ENCODE measurements at places on chromosomes 3 and 15. TPM values are rescaled to one million over a fixed set of nuclear protein-coding genes. Genes with fewer than 3 reads are reported as not detected.

DNA sequence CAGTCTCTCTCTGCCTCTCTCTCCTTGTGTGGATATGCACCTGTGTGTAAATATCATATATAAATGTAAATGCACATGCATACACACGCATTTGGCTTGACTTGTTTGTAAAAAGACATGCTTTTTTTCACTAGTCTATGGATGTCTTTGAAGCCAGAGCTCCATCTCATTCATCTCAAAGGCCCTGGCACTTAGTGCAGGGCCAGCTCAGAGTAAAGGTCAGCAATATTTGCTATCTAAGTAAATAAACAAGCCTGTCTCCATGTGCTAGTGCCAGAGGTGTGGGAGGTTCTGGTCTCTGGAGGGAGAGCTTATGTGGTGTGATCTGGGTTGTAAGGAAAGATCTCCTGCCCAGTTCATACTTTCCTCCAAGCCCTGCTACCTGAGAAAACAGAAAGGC is 5.6 kb downstream of the CLSTN2 start:
- no peak overlapping the region for H3K27ac ChIP-seq
- H3K4me3 ChIP-seq: no peak overlapping the region
- no peak for DNase-seq
- H3K4me1 ChIP-seq: peaks cover 8% of the 10 kb centered on the region
- H3K36me3 ChIP-seq: no peaks in the 10 kb centered on the region
- peaks cover 24% of the 10 kb centered on the region for H3K27me3 ChIP-seq

DNA sequence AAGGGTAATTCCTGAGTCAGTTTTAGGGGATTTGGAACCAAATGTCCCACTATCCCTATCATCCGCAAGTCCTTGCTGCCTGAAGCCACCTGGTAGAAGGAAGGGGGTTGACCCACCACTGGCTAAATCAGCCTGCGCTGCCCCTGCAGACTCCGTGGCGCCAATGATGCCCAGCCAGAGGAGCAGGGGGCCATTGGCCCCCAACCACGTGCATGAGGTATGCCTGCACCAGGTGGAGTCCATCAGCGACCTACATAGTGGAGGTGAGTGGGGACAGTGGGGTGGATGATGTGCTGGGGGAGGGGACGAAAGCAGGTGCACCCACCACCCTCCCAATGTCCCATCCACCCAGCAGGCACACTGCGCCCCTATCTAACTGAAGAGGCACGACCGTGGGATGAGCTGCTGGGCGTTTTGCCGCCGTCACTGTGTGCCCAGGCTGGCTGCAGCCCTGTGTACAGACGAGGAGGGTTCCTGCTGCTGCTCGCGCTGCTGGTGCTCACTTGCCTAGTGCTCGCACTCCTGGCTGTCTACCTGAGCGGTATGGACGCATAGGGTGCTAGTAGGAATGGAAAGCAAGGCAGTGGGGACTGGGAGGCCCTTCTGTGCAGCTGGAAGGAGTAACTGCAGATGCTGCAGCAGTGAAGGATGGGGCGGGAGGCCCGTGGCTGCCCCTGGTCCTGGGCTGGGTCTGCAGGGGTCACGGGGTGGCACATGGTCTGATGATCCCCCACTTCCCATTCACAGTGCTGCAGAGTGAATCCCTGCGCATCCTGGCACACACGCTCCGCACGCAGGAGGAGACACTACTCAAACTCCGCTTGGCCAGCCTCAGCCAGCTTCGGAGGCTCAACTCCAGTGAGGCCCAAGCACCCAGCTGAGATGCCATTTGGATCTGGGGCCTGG is 5.7 kb downstream of the IFRD2 start:
- H3K4me1 ChIP-seq: peaks cover 10% of the 10 kb centered on the region
- H3K27me3 ChIP-seq: no peaks in the 10 kb centered on the region
- peaks cover 11% of the 10 kb centered on the region for H3K36me3 ChIP-seq
- no peak overlapping the region for H3K27ac ChIP-seq
- H3K4me3 ChIP-seq: no peak overlapping the region

DNA sequence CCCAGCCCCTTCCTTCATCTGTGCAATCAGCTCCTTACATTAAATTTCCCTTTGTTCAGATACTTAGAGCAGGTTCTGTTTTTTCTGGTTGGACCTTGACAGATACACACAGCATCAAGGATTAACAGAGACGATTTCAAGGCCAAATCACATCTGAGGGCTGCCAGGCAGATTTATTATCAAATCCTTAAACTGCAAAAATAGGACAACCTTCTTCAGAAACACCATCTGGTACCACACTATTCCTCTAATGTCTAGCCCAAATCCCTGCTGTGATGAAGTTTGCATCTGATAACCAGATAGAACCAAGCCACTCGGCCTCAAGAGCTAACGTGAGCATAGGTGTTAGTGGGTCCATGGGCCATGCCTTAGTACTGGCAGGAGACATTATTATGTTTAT is 250.7 kb upstream of the PROK2 start:
- no peak overlapping the region for H3K4me3 ChIP-seq
- H3K27ac ChIP-seq: no peak overlapping the region
- no peaks in the 10 kb centered on the region for H3K27me3 ChIP-seq
- no peak for DNase-seq
- H3K4me1 ChIP-seq: peaks cover 10% of the 10 kb centered on the region
- no peaks in the 10 kb centered on the region for H3K36me3 ChIP-seq

DNA sequence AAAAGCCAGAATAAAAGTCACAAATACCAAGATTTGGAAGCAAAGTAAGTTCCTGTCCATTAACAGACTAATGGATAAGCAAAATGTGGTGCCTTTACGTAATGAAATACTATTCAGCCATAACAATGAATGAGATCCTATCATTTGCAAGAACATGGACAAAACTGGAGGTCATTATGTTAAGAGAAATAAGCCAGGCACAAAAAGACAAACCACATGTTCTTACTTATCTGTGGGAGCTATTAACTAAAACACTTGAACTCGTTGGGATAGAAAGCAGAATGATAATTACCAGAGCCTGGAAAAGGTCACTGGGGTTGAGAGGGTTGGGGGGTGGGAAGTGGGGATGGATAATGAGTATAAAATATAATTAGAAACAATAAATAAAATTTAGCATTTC is 1015.9 kb downstream of the OTOL1 start:
- no peak for DNase-seq
- H3K4me1 ChIP-seq: no peaks in the 10 kb centered on the region
- H3K27ac ChIP-seq: no peak overlapping the region
- no peaks in the 10 kb centered on the region for H3K36me3 ChIP-seq

GRCh38 chr3:150376001-150376848 is 31.9 kb upstream of the TSC22D2 start:
- no peak overlapping the region for H3K27ac ChIP-seq
- no peak for DNase-seq
- no peaks in the 10 kb centered on the region for H3K36me3 ChIP-seq
- no peak overlapping the region for H3K4me3 ChIP-seq
- H3K27me3 ChIP-seq: peaks cover 3% of the 10 kb centered on the region
- H3K4me1 ChIP-seq: peaks cover 6% of the 10 kb centered on the region

DNA sequence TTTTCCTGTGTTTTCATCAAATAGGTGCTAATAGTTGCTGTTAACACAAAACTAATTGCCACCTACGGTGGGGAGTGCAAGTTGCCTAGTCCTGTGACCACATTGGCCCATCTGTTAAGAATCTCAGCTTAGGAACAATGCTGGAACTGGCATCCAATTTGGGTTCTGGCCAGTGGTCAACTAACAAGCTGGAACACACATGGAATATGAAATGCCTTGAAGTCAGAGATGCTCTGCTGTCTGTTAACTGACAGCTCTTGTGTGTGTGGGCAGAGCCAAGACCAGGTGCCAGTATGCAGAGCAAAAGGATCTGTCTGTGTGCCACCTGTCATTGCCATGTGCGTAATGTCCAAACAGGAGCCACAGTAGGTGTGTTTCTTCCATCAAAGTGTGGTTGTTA is 460.8 kb downstream of the ROBO2 start:
- no peak for DNase-seq
- no peaks in the 10 kb centered on the region for H3K27me3 ChIP-seq
- H3K4me3 ChIP-seq: no peak overlapping the region
- H3K27ac ChIP-seq: no peak overlapping the region

GRCh38 chr3:45983770-45984169 is 11.9 kb downstream of the FYCO1 start:
- no peak overlapping the region for H3K4me3 ChIP-seq
- DNase-seq: no peak
- H3K27me3 ChIP-seq: no peaks in the 10 kb centered on the region
- peaks cover 91% of the 10 kb centered on the region for H3K4me1 ChIP-seq
- peaks cover 90% of the 10 kb centered on the region for H3K36me3 ChIP-seq
- no peak overlapping the region for H3K27ac ChIP-seq

GRCh38 chr3:71392251-71392650 is 191.3 kb downstream of the FOXP1 start:
- no peak overlapping the region for H3K4me3 ChIP-seq
- peaks cover 6% of the 10 kb centered on the region for H3K36me3 ChIP-seq
- DNase-seq: no peak
- no peak overlapping the region for H3K27ac ChIP-seq

DNA sequence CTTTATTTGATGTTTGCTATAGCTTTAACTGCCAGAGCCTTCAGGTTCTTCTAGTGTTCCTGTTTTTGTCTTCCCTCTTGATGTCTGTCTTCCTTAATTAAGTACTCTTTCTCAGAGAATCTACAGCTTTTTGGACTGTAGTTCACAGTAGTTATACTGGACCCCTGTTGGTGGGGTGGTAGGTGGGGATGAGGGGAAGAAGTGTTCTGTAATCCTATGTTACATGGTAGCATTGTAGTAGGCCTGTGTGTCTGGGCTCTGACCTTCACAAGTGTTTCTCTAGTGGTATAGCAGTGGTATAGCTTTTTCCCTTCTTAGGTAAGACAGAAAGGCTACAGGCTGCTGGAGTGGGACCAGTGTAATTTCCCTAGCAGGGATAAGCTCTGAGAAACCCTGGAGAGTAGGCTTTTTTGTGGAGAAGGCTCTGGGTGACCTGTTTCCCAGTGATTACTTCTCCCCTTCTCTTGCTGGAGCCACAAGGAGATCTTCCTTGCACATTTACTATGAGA is 59.6 kb downstream of the CHRNA7 start:
- no peak overlapping the region for H3K4me3 ChIP-seq
- no peak for DNase-seq
- no peaks in the 10 kb centered on the region for H3K4me1 ChIP-seq
- no peaks in the 10 kb centered on the region for H3K27me3 ChIP-seq

DNA sequence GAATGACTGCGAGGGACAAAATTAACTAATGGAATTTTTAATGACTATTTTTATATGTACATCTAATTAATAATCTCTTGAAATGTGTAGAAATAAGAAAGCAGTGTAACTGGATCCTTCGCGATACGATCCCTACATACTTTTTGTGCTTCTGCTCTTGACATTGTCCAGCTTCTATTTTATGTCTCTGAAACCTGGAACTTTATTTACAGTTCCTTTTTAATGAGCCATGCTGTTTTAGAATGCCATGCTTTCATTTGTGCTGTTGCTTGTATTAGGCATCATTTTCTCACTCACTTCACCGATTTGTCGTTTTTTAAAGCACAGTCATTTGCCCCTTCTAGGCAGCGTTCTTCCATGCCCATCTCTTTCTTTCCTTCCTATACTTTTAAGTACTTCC is 301.3 kb downstream of the EDEM1 start:
- H3K4me1 ChIP-seq: no peaks in the 10 kb centered on the region
- no peaks in the 10 kb centered on the region for H3K36me3 ChIP-seq
- H3K27ac ChIP-seq: no peak overlapping the region
- H3K4me3 ChIP-seq: no peak overlapping the region
- no peak for DNase-seq

DNA sequence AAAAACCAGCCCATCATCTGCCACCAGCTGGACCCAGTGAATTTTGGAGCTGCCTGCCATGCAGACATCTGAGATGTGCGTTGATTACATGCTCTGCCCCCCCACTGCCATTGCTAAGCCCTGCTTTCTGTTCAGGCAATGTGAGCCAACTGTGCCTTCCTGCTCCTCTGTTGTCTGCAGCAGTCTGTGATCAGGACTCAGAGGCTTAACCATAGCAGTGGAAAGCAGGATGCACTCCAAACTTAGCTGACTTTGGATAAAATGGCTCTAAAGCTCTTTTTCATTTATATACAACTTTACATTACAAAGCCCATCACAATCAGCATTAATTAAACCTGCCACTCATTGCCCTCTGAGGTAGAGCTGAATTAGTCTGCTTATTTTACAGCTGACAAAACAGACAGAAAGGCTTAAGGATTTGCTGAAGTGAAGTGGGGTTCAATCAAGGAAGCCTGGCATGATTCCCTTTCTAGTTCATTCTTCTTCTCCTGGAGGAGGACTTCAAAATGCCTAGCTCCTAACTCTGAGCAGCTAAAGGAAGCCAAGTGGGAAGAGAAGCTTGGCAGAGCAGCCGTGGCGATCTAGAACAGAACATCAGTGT is 15.7 kb upstream of the RPS27L start:
- no peak overlapping the region for H3K4me3 ChIP-seq
- H3K4me1 ChIP-seq: no peaks in the 10 kb centered on the region
- no peaks in the 10 kb centered on the region for H3K27me3 ChIP-seq
- no peak overlapping the region for H3K27ac ChIP-seq

GRCh38 chr3:105354429-105354828 is 12.3 kb upstream of the ALCAM start:
- H3K4me3 ChIP-seq: no peak overlapping the region
- H3K27ac ChIP-seq: no peak overlapping the region
- DNase-seq: no peak
- peaks cover 45% of the 10 kb centered on the region for H3K27me3 ChIP-seq

DNA sequence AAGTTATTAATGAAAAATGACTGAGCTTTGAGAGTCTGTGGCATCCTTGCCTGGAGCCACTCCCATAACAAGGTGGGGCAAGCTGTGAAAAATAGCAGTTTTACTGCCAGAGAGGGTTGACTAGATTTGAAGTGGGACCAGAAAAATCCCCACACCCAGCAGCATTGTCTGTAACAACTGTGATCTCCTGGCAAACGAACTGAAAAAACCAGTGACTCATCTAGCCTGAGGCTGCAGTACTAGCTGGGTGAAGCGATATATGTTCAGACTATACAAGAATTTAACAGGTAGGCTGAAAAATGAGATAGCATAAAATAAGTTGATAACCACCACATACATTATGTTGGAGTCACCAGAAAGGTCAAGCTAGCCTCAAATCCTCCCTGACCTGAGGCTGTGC is 64.0 kb downstream of the DPH6 start:
- H3K27me3 ChIP-seq: no peaks in the 10 kb centered on the region
- no peak overlapping the region for H3K27ac ChIP-seq
- H3K36me3 ChIP-seq: peaks cover 10% of the 10 kb centered on the region
- DNase-seq: no peak
- no peak overlapping the region for H3K4me3 ChIP-seq

GRCh38 chr3:185049710-185050109 is 103.2 kb downstream of the C3orf70 start:
- no peak overlapping the region for H3K27ac ChIP-seq
- H3K4me3 ChIP-seq: no peak overlapping the region
- no peaks in the 10 kb centered on the region for H3K4me1 ChIP-seq
- peaks cover 53% of the 10 kb centered on the region for H3K36me3 ChIP-seq
- DNase-seq: no peak
- no peaks in the 10 kb centered on the region for H3K27me3 ChIP-seq

The ZNF639 gene
- total RNA-seq: 36.3 TPM

The ADAMTS7 gene
- total RNA-seq: not detected

The P2RY13 gene
- not detected for total RNA-seq

The CATSPER2 gene
- 6.0 TPM for total RNA-seq

The KBTBD12 gene
- total RNA-seq: not detected

The DPP8 gene
- total RNA-seq: 44.6 TPM

The ERC2 gene
- not detected for total RNA-seq

The LRRK1 gene
- total RNA-seq: 0.66 TPM

The CLRN1 gene
- total RNA-seq: not detected

The GPR15 gene
- total RNA-seq: 18.9 TPM
